ENCODE measurements at places on chromosomes 4 and X. TPM values are rescaled to one million over a fixed set of nuclear protein-coding genes. Genes with fewer than 3 reads are reported as not detected.

DNA sequence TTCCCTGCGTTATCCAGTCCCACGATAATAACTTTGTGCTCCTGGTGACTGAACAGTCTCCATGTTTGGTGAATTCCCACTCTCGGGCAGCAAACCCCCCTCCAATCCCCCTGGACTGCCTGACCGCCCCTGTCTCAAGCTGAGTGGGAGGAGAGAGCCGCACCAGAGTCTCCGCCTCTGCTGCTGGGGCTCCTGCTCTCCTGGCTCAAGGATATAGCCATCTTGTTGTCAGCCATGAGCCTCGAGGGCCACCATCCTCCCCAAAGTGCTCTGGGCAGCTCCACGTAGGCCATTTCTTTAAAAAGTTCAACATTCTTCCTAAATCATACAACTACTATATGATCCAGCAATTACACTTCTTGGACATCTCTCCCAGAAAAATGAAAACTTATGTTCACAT, 49.3 kb upstream of the PGRMC1 start:
- no peaks in the 10 kb centered on the region for H3K27me3 ChIP-seq
- H3K4me3 ChIP-seq = no peak overlapping the region
- no peaks in the 10 kb centered on the region for H3K4me1 ChIP-seq
- no peaks in the 10 kb centered on the region for H3K36me3 ChIP-seq

- H3K36me3 ChIP-seq = no peaks in the 10 kb centered on the region
- no peaks in the 10 kb centered on the region for H3K27me3 ChIP-seq
- DNase-seq = no peak
- no peak overlapping the region for H3K27ac ChIP-seq
- no peaks in the 10 kb centered on the region for H3K4me1 ChIP-seq
- H3K4me3 ChIP-seq = no peak overlapping the region
Observed at GRCh38 chrX:154027022-154027402, 7.3 kb upstream of the IRAK1 start.

GRCh38 chrX:31706466-31706865, 634.6 kb upstream of the FTHL17 start:
- H3K36me3 ChIP-seq = no peaks in the 10 kb centered on the region
- no peak for DNase-seq
- no peaks in the 10 kb centered on the region for H3K27me3 ChIP-seq
- no peaks in the 10 kb centered on the region for H3K4me1 ChIP-seq
- no peak overlapping the region for H3K27ac ChIP-seq
- no peak overlapping the region for H3K4me3 ChIP-seq

DNA sequence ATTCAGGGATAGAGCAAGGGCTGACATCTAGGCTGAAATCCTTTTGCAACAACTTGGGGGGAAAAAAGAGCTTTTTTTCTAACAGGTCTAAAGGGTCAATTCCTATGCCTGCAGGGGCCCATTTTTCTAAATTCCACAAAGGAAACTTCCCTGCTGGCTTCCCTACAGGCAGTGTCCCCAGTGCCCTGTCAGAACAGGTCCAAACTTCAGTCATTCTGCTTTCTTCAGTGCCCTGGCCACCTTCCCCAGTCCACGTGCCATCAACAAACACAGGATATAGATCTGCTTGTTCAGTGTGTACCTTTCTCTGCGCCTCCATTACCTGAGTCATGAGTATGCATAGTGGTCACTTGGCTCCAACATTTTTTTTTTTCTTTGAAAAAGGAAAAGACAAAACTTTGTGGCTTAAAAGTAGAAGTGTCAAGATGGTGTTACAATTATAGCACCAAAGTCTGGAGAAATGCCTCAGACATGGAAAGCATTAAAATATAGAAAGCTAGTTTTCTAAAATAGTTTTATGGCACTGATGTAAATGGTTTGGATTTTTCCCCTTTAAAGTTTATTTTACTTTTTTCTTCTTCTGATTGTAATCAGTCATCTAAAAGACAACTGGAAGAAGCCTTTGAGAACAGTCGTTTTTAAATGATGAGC, 84.0 kb upstream of the JADE1 start:
- no peak for DNase-seq
- no peaks in the 10 kb centered on the region for H3K27me3 ChIP-seq
- no peak overlapping the region for H3K27ac ChIP-seq

F8A2 gene
- 29.8 TPM for total RNA-seq

RPA4 gene
- 7.8 TPM for total RNA-seq

ENOPH1 gene
- total RNA-seq = 13.1 TPM

SLC4A4 gene
- 26.8 TPM for total RNA-seq

NXF2B gene
- total RNA-seq = not detected
